Activated CD4-positive, alpha-beta T cell treated with anti-CD3 and anti-CD28 coated beads for 4 hours (primary cell): ENCODE measurements at places on chromosomes 5 and 9.

DNA sequence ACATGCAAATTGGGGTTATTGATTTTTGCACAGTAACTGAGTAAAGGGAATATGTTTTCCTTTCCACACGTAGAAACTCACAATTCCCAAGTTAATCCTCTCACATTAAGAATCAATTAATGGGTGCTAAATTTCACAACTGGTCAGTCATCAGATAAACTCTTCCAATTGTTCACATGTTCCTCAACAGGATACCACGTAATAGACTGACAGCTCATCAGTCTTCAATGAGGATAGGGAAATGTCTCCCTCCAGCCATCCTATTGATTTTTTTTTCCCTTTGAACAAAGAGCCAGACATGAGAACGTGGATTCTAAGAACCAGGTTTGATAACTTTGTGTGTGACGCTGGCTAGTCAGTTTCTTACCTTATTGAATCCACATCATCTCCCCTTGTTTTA, 768 bp upstream of the CER1 start:
- DNase-seq = no peak

DNA sequence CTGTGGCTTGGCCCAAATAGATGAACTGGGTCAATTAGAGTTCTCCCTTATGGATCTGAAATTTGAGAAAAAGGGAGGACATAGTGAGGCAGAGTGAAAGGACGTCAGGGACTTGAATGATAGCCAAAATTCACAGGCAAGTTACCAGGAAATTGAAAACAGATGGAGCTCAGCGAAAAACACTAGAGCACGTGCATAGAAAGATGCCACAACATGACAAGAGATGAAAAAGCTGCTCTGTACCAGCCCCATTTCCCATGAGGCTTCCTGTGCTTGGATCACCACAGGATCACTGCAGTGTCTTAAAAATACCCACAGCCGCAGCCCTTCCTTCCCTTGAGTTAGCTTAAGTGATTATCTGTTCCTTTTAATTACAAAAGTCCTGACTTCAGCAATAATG, 39.0 kb upstream of the HOMER1 start:
- DNase-seq = no peak

DNA sequence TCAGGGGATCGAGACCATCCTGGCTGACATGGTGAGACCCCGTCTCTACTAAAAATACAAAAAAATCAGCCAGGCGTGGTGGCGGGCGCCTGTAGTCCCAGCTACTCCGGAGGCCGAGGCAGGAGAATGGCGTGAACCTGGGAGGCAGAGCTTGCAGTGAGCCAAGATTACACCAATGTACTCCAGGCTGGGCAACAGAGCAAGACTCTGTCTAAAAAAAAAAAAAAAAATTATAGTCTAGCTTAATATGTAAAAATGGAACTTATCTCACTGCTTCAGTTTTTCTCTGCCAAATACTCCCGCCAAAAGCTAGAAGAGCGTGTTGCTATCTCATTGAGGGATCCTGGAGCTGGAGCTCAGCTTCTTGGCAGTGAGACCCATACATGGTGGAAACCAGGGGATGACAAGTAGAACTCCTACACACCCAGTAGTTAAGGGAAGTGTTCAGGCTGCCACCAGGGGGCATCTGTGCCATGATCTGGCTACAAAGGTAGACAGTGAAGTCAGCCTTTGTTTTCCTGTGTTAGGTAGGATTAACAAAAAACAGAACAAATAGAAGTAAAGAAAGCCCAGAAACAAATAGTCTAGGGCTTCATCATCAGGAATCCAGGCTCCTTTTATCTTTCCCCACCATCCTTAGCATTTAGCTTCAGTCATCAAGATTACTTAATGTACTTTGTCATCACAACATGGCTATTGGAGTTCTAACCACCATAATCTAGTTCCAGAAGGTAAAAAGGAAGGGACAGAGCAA, 33.6 kb upstream of the GLIPR2 start:
- DNase-seq = peak; percentile 93

- DNase-seq = no peak
These were observed 11.2 kb downstream of the ITGA1 start for GRCh38 chr5:52798938-52799337.

GRCh38 chr9:34169125-34169524, 9.7 kb upstream of the UBAP1 start:
- DNase-seq = no peak

DNA sequence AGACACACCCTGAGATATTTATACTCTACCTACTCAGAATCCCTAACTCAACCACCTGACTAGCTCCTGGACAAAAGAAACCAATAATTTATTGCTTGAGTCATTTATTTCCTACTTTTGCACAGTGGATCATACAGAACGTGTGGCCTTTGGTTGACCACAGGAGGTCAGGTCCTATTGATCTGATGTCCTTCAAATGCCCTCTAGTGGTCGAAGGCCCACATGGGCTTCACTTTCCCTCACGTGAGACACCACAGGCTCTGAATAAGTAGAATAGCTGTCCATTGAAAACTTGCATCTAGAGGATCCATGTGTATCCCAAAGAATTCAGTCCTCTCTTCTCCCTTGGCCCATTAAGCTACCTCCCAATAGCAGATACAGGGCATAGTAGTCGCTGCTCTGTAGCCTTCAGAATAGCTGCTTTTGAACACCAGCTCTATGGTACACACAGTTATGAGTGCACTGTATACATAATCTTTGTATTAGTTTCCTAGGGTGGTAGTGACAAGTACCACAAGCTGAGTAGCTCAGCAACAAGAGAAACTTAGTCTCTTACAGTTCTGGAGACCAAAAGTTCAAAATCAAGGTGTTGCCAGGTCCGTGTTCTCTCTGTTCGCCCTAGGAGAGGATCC, 177.6 kb upstream of the SMARCA2 start:
- DNase-seq = no peak

DNA sequence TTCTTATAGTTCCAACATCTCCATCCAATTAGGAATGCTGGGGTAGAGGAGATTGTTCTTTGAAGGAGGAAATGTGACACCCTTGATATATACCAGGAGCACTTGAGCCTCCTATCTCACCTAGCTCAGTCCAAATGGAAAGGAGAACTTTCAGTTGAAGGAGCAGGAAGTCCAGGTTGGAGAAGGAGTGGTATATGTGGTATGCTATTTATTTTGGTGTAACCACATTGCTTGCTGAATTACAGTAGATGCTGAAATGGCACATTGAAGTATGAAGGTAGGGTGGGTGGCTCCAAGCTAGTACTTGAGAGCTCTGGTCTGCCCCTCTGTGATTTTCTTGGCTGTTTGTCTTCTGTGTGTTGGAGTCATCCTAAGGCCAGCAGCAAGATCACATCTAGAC, 6.1 kb downstream of the CSNK1G3 start:
- DNase-seq = no peak

- DNase-seq = peak; percentile 76
These were observed 3.2 kb downstream of the PIP5KL1 start for GRCh38 chr9:127927201-127927987.

DNA sequence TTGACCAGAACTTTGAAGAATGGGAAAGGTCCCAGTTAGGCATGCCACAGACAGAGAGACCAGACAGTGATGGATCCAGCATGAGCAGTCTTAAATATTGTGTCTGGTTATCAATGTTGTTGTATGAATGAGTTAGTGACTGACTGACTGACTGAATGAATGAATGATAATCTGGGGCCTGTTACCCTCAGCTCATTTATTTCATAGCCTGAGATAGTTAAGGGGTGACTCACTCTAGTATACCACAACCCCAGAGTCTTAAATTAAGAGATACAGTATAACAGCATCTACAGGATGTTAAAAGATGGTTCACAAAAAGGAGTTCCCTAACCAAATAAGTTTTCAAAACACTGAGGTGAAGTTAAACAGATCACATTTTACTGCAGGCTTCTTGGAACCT, 133.5 kb downstream of the SGCD start:
- no peak for DNase-seq

DNA sequence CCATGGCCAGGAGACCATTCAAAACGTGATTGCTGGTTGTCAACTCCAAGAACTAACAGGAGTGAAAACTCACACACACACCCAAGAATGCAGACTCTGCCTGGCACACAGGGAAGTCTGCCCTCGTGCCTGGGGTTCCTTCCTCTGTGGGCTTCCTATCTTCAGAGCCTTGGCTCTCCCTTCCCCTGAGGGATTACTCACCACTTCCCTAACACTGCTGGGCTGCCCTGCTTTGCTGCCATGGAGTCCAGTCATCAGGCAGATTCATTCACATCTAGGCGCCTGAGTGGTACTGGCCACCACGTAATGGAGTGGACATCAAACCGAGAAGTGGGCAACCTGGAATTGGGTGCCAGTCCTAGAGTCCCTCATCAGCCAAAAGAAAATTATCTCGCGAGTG, 76.4 kb upstream of the PRSS3 start:
- DNase-seq = no peak

GRCh38 chr5:133589286-133589685, 23.1 kb downstream of the FSTL4 start:
- DNase-seq = no peak

DNA sequence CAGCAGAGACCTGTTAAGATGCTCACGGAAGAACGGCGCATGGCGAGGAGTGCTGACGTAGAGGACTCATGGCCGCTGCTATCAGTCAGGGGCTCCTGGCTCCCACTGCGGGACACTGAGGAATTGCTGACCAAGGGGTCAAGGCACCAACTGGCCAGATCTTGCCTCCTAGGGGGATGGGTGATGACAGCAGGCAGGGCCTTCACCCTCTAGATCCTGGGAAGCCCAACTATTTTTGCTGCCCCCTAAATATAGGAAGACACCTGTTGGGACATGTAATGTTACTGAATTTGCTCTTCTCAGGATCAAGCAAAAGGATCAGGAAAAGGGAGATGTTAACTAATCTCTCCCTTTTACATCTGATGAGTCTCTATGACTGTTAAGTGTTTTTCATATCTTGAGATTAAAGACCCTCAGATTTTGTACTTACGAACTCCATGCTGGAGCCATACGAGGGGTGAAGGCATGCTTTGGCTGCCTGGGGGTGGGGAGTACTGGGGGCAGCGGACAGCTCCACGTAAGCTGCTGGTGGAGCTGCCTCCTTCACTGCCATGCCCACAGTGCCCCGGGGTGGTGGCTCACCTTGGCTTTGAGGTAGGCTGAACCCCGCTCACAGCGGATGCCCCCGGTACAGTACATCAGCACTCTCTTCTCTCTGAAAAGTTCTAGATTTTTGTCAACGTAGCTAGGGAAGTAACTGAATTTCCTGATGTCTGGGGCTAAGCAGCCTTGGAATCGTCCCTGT, 28.1 kb downstream of the TSTD2 start:
- DNase-seq = no peak

- DNase-seq = no peak
These were observed 46.9 kb downstream of the TSPAN17 start for GRCh38 chr5:176694146-176694545.

DNA sequence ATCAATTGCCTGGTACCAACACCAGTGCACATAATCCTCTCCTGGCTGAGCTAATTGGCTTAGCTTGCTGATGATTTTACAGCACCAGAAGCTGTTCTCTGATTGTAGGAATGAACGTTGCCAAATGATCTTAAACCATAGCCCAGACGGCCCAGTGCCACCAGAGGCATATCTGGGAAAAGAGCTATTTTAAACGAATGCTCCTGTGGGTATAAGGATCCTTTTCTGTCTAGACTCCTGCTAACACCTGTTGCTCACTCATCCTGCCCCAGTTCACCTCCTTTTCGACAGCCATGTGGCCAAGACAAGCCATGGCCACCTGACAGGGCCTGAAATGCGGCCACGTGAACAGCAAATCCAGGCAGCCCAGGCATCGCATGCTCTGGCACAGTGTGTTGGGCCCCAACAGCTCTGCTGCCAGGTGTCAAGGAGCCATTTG, 289.9 kb upstream of the SLC30A5 start:
- no peak for DNase-seq

DNA sequence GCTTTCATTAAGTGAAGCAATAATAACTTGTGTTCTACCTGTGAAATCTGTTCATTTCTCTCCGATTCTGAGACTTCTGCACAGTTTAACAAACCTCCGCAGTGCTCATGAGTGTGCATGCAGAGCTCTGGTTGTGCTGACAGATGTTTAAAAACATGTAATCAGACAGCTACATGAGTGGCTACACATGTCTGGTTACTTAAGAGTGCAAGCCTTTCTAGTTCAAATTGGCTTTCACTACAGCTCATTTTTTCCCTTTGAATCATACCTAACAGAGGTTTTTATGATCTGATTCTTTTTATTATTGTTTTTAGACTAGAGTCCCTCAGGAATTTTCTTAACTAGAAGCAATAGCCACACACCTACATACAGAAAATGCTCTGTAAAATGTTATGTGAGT, 310.2 kb downstream of the ARRDC3 start:
- no peak for DNase-seq

DNA sequence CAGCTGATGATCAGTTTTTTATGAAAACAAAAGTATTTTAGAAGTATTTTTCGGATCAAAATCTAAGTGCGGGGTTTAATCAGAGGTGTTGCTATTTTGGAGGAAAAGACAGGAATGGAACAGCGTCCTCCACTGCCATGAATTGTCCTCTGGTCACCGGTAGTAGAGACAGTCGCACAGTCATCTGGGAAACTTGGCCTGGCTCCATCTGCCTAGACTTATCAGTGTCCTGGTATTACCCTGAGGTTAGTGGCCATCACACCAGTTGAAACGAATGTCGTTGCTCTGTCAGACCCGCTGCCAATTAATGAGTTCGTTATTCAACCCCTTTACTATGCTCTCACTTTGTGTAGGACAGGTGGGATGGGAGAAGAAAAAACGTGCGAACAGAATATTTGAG, 8.2 kb downstream of the TLX3 start:
- DNase-seq = no peak

DNA sequence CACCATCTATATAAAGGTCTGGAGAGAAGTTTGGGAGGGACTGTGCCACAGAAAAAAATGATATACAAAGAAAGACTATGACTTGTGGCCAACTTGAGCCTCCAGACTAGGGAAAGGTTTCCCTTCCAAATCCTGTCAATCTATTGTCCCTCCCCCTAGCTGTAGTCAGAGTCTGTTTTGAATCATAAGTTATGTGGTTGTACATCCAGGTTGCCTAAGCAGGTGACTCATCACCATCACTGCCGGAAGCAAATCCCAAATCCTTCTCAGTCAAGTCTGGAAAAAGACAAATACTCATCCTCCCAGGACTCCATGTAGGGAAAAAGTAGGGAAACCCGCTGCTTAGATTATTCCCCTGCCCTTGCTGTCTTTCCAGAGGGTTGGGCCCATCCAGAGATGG, 235.7 kb downstream of the CDK5RAP2 start:
- DNase-seq = no peak

DNA sequence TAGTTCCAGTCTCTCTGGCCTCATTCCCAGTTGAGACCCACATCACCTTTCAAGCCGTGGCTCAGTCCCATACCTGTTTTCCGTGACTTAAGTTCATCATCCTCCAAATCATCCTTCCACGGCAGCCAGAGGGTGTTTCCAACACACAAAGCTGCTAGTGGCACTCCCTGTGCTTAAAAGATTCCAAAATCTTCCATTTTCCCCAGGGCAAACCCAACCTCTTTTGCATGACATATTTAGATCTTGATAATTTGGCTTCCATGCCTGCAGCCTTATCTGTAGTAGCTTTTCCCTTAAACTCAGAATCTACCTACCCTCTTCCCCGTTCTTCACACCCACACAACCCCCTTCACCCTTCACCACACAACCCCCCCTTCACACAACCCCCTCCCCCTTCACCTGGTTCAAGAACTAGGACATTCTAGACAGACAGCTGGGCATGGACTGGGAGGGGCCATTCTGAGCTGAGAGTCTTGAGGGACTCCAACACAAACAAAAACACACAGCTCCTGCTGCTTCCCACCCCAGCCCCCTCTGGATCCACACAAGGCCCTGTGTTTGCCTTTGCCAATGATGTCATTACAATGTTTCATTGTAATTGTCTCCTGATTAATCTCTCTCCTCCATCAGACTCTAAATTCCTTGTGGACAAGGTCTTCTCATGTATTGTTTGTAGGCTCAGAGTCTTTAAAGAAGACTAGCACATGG, 268.2 kb downstream of the SH3GL2 start:
- no peak for DNase-seq
